ENCODE measurements at places on chromosomes 4 and X.

DNA sequence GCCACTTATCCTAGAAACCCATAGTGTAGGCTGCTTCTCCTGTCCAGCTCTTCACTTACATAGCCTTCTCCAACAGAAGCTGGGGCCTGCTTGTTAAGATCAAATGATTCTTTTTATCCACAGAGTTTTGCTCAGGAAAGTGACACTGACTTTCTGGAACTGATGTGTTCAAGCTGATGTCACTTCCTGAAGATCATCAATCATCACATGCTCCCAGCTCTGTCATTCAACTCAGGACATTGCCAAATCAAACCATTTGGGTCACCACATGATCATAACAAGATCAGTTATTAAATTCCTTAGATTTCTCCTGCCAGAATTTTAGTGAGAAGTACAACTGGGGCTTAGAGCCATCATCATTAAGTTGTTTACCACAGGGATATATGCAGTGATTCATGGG lies 39.4 kb downstream of the GLRA3 start:
- no peak for DNase-seq

DNA sequence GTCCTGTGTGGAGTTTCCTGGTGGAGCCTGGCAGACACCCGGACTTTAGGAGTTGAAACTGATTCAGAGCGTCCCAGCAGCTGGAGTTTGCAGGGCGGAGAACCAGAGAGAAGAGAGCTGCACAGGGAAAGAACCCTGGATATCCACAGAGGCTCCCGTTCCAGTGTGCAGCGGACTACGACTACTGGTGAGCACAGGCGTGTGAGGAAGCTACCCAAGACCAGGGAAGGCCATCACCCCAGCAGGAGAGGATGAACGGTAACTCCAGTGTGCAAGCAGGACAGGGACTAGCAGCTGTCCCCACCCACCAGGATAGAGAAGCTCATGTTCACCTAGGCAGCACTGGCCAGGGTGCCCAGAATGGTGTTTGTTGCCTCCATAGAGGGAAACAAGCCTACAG lies 2.3 kb downstream of the LAGE3 start:
- DNase-seq = no peak

GRCh38 chr4:129788486-129788885 lies 692.5 kb downstream of the C4orf33 start:
- DNase-seq = no peak

DNA sequence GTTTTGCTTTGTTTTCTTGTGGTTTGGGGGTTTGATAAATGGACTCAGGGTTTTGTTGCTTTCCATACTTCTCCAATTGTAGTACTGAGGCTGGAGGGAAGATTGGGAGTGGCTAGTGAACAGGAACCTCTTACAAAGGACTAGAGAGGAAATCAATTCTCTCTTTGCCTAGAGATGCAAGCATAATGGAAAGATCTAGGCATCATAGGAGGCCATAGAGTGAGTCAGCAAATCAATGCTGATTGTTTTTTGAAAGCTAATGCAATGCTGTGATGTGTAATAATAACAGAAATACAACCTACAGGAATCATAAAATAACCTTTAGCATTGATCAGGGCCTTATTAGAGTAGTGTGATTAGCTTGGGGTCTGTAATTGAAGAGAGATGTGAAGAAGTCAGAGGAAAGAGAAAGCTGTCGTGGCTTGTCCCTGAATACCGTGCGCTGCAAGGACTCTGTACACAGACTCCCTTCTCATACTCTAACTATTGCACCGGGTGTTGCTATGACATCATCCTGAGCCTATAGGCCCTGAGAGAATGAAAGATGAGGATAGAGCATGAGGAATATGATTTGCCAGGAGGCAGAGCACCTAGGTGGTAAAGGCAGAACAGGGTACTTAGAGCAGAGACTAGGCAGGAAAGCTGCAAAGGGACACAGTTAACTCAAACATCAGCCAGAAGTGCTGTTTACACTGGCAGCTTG lies 29.3 kb upstream of the GPR101 start:
- DNase-seq = no peak

DNA sequence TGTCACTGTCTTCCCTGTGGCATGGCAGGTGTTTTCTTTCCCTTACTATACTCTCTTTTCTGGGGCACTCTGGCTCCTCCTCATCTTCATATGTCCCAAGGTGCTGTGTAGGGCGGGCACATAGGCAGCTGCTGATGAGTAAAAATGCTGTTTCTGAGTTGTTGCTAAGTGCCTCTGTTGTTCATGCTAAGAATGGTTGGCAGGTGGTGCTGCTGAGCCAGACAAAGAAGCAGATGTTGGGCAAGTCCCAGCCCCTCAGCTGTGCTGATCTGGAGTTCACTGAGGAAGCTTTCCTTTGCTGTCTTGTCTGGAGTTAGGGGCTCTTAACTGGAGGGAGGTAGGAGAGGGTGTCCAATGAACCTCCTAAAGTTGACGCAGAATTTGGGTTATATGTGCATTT lies 40.6 kb downstream of the HADH start:
- DNase-seq = peak; percentile 33

- DNase-seq = no peak
These were observed 606.9 kb downstream of the RPA4 start for GRCh38 chrX:97490656-97491055.

GRCh38 chrX:51837921-51838320 lies 55.5 kb upstream of the MAGED1 start:
- DNase-seq = no peak

GRCh38 chrX:7110821-7111276 lies 36.7 kb upstream of the STS start:
- no peak for DNase-seq

DNA sequence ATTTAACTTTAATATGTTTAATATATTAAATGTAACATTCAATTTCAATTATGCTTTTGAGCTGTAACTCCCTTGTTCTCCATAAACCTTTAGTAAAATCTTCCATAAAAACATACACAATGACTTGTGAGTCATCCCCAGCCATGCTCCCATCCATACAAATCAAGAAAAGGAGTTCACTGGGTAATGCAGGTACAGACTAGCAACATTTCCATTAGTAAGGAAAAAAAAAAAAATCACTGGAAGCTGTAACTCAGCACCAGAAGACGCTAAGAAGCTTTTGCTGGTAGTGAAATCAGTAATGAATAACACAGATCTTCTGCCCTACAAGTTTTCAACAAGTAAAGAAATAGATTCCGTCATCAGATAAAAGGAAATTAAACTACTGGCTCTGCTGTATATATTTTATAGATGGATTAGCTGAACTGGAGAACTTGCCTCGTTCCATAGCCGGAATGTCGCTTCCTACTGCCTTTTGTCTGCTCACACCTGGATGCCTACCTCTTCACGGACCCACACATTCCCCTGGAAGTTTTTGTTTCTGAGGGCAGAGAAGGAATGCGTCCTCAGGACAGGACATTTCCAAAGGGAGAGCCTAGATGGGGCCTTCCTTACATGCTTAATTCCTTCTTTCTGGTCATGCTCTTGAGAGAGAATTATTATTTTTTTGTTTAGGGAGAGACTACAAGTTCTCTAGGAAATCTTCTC lies 298.4 kb upstream of the ANKRD50 start:
- DNase-seq = no peak

Data from NT2/D1 (cell line).